ENCODE measurements at places on chromosomes 13 and 19.

DNA sequence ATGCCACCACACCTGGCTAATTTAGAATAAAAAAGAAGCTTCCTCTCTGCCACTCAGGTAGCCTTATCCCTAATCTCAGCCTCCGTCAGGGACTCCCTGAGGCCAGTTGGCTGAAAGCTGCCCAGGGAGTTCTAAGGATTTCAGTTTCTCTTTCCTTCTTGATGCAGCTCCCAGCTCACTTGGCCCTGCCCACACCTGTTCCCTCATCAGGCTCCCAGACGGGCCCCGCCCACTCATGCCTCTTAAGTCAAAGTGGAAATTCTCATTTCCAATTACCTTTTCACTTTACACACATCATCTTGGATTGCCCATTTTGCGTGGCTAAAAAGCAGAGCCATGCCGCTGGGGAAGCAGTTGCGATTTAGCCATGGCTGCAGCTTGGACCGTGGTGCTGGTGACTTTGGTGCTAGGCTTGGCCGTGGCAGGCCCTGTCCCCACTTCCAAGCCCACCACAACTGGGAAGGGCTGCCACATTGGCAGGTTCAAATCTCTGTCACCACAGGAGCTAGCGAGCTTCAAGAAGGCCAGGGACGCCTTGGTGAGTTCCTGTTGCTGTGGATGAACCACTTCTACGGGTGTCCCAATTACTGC, at the start of gene IFNL1:
Gene IFNL1, plus strand, starts transcription at position 353 of the 591 bp plus-strand sequence. Its CDS starts 15 bp downstream, at position 368.
- no peak for DNase-seq

- DNase-seq, result no peak
Measured at GRCh38 chr13:49690133-49690994, 922 bp downstream of the EBPL start.

DNA sequence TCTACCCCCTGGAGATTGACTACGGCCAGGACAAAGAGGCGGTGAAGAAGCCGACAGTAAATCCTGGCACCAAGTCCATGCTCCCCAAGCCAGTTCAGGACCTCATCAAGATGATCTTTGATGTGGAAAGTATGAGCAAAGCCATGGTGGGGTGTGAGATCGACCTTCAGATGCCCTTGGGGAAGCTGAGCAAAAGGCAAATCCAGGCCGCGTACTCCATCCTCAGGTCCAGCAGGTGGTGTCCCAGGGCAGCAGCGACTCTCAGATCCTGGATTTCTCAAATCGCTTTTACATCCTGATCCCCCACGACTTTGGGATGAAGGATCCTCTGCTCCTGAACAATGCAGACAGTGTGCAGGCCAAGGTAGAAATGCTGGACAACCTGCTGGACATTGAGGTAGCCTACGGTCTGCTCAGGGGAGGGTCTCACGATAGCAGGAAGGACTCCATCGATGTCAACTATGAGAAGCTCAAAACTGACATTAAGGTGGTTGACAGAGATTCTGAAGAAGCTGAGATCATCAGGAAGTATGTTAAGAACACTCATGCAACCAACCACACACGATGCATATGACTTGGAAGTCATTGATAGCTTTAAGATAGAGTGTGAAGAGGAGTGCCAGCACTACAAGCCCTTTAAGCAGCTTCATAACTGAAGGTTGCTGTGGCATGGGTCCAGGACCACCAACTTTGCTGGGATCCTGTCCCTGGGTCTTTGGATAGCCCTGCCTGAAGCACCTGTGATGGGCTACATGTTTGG, 24.0 kb upstream of the ANKRD10 start:
- DNase-seq, result no peak

GRCh38 chr19:46495786-46496099, at the start of gene PNMA8B:
Gene PNMA8B (minus strand): TSS chr19:46495867. CDS start chr19:46495465, 402 bp downstream.
- DNase-seq, result peak; percentile 27

- DNase-seq, result no peak
Measured at GRCh38 chr13:75769141-75769905, 133.2 kb downstream of the LMO7 start.

All from T follicular helper cell (primary cell).